Islet precursor cell (in vitro differentiated cells): ENCODE measurements at places on chromosomes 7 and 10.

DNA sequence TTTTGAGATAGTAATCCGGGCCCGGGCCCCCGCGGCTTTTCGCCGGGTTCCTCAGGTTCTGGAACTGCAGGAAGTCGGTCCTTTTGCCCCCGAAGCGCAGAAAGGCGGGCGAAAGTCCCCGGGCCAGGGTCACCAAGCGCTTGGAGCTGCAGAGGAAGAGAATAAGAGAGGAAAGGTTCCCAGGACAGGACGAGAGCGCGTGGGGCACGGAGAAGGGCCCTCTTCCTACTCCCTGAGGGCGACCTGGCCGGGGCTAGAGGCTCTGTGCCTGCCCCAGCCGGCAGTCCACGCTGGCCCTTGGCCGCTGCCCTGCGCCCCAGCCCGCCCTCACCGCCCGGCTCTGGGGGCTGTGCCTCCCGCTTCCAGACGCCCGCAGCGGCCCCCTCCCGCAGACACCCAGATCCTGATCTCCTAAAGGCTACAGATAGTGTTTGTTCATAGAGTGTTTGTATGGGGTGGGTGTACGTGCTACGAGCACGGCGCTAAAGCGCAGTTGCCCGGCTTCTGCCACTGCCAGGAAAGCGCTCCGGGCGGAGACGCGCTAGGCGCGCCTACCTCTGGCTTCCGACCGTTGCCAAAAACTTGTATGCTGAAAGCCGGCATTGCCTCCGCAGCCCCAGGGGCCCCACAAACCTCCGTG lies 3.2 kb downstream of the HPSE2 start:
- DNase-seq = peak; percentile 63

DNA sequence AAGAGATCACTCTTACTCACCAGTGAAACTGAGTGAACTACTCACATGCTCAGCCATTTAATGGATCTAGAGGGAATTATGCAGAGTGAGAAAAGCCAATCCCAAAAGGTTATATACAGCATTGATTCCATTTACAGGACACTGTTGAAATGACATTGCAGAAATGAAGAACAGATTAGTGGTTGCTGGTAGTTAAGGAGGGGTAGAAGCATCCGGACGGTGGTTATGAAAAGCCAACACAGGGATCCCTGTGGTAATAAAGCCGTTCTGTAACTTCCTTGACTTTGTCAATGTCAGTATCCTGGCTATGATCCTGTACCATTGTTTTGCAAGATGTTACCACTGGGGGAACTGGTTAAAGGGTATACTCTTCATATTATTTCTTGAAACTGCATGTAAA lies 253.4 kb downstream of the USP6NL start:
- no peak for DNase-seq

DNA sequence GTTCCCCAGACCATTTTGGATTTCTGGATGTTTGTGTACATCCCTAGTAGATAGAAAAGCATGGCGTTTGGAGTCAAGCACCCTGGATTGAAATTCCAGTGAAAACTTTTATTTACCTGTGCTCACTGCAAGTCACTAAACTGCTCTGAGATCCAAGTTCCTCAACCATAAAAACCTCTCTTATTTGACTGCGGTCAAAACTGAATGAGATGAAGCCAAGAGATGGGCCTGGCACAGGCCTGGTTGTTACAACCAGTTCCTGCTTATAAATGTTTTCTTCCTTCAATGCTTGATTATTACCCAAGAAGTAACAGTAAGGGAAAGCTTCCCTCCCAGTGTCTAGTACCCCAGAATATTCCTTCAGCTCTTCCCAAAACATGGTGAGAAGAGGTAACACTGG lies 70.9 kb upstream of the HPS1 start:
- DNase-seq = no peak

- DNase-seq = no peak
These were observed 18.4 kb downstream of the TRIM24 start for GRCh38 chr7:138478499-138478908.

GRCh38 chr7:30310674-30311362 lies 26.4 kb downstream of the ZNRF2 start:
- no peak for DNase-seq

DNA sequence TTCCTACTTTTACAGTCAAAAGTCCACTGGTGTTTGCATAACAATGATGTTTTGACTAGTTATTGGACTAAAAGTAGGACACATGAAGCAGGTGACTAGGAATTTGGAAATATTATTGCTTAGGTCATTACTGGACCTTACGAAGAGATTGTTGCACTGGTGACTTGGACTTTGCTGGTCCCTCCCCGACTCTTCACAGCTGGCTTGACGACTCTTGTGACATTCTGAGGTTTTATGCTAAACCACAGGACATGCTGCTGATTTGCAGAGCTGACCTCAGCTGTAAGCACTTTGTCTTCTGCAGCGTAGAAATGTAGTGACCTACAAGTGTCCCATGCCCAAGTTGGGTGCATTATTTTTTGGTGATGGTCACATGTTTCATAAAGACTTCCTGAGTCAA lies 21.9 kb downstream of the PCBD1 start:
- DNase-seq = no peak

- no peak for DNase-seq
These were observed 55.6 kb downstream of the MRPL32 start for GRCh38 chr7:42987648-42988214.

DNA sequence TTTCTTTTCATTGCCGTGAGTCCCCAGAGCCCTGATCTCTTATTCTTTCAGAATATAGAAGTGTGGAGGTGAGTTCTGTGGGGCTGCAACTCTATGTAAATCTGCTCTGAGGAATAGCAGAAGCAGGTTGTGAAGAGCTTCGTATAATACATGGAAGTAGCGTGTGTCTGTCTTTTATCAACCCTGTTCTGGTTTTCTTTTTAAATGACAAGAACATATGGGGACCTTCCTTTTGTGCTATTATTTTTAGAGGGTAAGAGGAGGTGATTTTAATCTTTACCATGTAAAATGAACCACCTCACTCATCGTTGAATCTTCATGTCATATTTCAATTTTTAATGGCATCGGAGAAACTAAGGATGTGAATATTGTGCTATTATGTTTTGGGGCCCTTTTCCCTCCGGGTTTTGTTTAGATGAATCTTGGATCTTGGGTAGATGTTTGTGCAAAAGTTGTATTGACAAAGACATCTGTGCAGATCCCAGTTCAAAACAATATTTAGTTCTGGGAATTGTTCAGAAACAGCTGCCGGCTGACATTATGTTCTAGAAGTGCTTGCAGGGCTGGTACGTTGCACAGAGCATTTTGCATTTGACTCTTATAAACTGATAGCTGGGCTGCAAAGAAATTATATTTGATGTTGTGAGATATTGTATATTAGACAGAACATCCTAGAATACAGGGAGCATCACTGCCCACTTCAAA lies 46.7 kb downstream of the PLXDC2 start:
- DNase-seq = no peak
